ENCODE measurements at places on chromosomes 5 and 9.
A peak's percentile ranks its signal among the peaks of the same experiment; 100 is the strongest.

- no peak for DNase-seq
Observed at GRCh38 chr9:120040896-120041295, 539.1 kb downstream of the CDK5RAP2 start.

DNA sequence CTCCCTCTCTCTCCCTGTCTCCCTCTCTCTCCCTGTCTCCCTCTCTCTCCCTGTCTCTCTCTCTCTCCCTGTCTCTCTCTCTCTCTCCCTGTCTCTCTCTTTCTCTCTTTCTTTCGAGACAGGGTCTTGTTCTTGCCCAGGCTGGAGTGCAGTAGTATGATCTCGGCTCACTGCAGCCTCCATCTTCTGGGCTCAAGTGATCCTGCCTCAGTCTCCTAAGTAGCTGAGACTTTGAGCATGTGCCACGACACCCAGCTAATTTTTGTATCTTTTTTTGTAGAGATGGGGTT, 14.3 kb downstream of the TRIO start:
- no peak for DNase-seq

DNA sequence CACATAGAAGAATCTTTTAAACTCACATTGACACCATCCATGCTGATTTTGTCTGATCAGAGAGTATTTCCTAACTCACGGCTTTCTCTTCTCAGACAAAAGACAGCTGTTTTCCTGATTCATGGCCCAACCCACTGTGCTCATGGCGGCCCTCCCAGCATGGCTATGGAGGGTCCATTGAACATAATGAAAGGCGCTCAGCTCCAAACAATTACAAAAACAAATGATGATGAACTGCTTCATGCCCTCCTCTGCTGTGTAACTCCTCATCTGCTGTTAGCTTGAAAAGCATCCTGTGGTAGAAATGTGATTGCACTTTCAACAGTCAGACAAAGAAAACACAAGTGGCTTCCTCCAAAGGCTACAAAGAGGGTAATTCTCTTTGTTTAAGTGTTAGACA, 673.8 kb downstream of the PRELID2 start:
- no peak for DNase-seq

- no peak for DNase-seq
Observed at GRCh38 chr9:85432599-85432998, 309.2 kb downstream of the AGTPBP1 start.

- DNase-seq: no peak
Observed at GRCh38 chr5:100182402-100182801, 352.8 kb upstream of the FAM174A start.

DNA sequence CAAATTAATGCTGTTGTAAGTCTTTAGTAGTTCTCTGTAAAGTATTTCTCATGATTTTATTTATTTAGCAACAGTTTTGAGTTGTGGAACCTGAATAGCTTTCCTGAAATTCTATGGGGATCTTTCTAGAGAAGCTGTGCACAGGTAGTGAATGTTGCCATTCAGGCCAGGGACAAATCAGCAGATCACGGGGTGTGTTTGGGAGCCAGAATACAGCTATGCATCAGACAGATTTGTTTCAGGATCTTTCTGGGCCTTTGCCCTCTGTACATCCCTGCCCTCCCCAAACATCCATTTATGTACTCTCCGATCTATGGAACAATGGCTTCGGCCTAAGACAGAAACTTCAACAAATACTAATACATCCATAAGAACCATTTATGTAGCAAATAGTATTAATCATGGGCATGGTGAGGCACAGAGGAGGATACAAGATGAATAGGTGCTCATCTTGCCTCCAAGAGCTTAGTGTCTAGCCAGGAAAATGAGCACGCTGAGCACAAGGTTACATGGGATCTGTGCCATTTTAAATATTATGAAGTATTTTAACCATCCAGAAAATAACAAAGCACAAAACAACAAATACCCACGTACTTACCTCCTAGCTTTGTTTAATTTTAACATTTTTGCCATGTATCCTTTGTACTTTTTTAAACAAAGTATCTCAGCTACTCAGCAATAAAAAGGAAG, 13.1 kb downstream of the ARHGEF37 start:
- no peak for DNase-seq

- DNase-seq: peak; percentile 42
Observed at GRCh38 chr5:40680741-40681362, 1.1 kb downstream of the PTGER4 start.

- DNase-seq: no peak
Observed at GRCh38 chr9:83231039-83231438, 168.1 kb upstream of the RASEF start.

- DNase-seq: no peak
Observed at GRCh38 chr5:118379470-118379869, 608.9 kb downstream of the DTWD2 start.

DNA sequence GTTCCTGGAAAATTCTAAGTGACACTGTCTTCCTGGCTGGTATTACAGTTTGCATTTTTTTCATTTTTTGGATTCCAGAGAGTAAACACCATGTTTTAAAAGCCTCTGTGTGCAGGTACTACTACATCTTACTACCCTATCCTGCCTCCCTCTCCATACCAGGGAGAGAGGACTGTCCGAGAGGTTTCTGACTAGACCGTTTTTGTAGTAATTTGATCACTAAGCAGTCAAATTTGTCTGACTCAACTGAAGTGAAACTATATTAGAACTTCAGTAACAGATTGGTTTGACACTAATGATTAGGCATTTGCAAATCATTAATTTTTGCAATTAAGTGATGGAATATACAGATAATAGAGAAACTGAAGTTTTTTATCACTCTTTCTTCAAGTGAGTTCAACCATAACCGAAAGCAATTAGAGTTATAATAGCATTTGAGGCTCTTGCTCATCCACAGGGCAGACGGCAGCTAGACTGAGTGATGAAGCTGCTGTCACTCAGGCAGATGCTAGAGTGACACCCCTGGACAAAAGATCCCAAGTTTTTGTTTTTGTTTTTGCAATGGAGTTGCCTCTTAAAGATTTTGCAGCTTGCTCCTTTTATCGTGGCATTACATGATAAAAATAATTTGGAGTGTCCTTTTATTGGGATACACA, 44.3 kb downstream of the SMARCA2 start:
- DNase-seq: no peak

DNA sequence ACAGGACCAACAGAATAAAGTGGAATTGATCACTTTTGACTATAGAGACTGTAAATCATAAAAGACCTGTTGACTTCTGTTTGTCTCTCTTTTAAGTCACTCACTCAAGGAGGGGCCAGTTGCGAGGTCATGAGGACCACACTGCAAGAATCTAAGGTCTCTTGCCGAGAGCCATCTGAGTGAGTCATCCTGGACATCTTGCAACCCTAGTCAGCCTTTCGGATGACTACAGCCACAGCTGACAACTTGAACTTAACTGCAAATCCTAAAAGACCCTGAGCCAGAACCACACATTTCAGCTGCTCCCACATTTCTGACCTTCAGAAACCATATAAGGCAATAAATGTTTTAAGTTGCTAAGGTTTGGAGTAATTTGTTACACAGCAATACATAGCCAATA, 129.7 kb upstream of the RAD23B start:
- DNase-seq: no peak

GRCh38 chr9:14310311-14310710, 3.6 kb downstream of the NFIB start:
- no peak for DNase-seq

DNA sequence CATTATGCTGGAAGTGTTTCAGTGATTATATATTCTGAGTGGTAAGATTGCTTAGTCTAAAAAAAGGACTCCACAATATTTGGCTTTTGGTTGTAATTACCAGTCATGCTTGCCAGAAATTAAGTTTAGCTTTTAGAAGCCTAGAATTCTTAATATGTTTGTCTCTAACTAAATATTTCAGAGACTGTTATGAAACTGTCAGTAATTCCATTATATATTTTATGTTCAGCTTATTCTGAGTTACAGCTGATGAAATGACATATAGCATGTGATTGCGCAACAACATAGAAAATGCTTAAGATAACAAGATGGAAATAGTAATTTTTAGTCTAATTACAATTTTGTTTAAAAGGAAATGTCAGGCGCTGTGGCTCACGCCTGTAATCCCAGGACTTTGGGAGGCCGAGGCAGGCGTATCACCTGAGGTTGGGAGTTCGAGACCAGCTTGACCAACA, 44.2 kb downstream of the KIAA1958 start:
- DNase-seq: no peak

DNA sequence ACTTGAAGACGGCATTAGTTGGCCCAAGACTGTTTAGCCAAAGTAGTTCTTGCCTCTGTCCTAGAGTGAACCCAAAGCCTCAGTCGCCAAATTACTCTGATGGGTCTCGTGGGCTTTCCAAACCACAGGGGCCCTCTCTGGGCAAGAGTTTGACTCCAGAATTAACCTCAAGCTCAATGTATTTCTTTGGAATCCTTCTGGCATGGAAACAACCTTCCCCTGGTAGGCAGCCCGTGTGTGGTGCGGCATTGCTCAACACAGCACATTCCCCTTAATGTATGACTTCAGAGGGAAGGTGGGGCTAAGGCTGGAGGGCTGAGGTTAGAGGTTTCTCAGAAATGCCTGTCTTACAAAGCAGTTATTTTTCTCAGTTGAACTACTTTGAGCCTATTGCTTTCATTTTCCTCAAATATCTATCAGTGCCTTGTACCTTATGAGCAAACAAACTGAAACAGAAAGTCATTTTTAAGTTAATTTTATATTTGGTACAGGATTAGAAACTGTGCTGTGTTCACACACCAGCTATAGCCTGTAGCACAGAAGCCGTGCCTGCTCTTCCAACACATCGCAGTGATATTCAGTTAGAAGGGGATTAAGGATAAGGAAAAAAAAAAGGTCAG, 123.9 kb upstream of the HAPLN1 start:
- DNase-seq: peak; percentile 0

DNA sequence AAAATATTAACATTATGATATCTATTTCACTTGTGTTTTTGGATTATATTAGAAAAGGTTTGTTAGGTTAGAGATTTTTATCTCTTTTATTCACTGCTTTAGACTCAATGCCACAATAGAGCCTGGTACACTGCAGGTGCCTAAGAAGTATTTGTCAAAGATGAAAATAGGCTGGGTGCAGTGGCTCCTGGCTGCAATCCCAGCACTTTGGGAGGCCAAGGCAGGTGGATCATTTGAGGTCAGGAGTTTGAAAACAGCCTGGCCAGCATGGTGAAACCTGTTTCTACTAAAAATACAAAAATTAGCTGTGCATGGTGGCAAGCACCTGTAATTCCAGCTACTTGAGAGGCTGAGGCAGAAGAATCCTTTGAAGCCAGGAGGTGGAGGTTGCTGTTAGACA, 64.3 kb downstream of the C9 start:
- no peak for DNase-seq

DNA sequence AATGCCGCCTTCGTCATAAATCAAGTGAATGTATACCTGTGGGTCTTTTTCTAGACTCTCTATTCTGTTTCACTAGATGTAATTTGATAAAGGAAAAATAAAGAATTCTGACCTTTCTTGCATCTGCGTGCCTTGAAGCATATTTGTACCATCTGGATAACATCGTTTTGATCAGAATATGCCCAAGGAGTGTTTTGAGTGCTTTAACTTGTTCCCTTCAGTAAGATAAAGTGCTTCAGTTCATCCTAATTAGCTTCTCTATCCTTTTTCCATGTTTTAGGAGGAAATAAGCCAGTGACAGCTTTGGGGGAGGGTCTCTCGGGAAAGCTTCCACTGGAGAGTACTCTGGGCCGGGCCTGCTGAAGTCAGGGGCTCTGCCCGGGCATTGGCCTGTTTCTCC, 113.5 kb upstream of the DAP start:
- no peak for DNase-seq

- DNase-seq: no peak
Observed at GRCh38 chr5:136094913-136095641, 37.6 kb upstream of the SMAD5 start.

DNA sequence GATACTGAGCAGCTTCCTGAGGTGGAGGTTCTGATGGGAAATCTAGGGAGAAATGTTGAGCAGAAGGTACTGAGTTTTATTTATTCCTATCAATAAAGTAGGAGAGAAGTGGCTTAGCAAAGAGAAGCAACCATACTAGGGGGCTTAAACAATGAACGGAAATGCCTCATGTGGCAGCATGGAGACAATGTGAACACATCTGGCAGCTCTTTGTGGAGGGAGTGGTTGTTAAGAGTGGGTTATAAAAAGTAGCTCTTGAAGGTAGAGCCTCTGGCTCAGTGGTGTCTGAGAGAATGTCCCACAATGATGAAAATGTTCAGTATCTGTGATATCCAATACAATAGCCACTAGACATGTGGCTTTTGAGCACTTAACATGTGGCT, 52.7 kb upstream of the EQTN start:
- DNase-seq: no peak

GRCh38 chr9:97978371-97979130, 4.6 kb upstream of the ANP32B start:
- DNase-seq: no peak

GRCh38 chr9:6382681-6383080, 30.3 kb upstream of the UHRF2 start:
- no peak for DNase-seq

- no peak for DNase-seq
Observed at GRCh38 chr5:14980698-14981097, 109.1 kb upstream of the ANKH start.

GRCh38 chr5:156125118-156125517, 201.8 kb upstream of the SGCD start:
- DNase-seq: no peak

GRCh38 chr5:143217065-143217803, 186.3 kb downstream of the NR3C1 start:
- DNase-seq: no peak

- no peak for DNase-seq
Observed at GRCh38 chr9:69176471-69177171, 2.5 kb downstream of the TJP2 start.

GRCh38 chr5:143471666-143472464, 68.4 kb upstream of the NR3C1 start:
- no peak for DNase-seq

- DNase-seq: no peak
Observed at GRCh38 chr9:80158131-80158530, 586.4 kb downstream of the TLE4 start.

- no peak for DNase-seq
Observed at GRCh38 chr5:34923694-34924461, 5.5 kb upstream of the DNAJC21 start.

GRCh38 chr9:129258124-129258822, 80.2 kb upstream of the IER5L start:
- peak; percentile 78 for DNase-seq

- no peak for DNase-seq
Observed at GRCh38 chr5:176401281-176402205, 13.0 kb downstream of the HIGD2A start.

GRCh38 chr5:142833517-142834449, 63.6 kb downstream of the ARHGAP26 start:
- no peak for DNase-seq

DNA sequence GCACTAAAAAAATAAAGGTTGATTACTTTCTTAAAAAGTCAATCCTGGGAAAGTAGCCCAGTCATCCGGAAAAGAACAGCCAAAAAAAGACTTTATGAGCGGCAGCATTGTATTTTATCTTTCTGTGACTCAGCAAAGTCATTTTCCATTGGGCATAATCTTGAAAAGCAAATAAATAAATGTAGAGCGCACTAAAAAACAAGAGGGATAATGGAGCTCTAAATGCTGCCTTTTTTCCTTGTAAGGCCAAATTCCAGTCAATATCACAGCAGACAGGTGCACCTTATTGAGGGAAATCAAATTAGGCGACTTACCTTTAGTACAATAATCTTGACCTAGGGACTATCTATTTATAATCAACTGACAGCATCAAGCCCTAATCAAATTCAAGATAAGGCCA, 266.8 kb downstream of the MTRR start:
- no peak for DNase-seq

GRCh38 chr5:143222287-143223231, 180.9 kb downstream of the NR3C1 start:
- peak; percentile 31 for DNase-seq

GRCh38 chr5:122704247-122705036, 70.4 kb upstream of the SNX2 start:
- DNase-seq: peak; percentile 22

All from CD8-positive, alpha-beta T cell (primary cell).